H1 (cell line): ENCODE measurements at places on chromosomes 2 and 18. TPM values are rescaled to one million over a fixed set of nuclear protein-coding genes. Genes with fewer than 3 reads are reported as not detected.

- H3K4me1 ChIP-seq: no peaks in the 10 kb centered on the region
- no peaks in the 10 kb centered on the region for H3K27me3 ChIP-seq
- no peak overlapping the region for H3K27ac ChIP-seq
- H3K36me3 ChIP-seq: no peaks in the 10 kb centered on the region
- DNase-seq: no peak
Observed at GRCh38 chr18:65721619-65722018, 29.2 kb upstream of the CDH7 start.

Gene COL4A3
- 0.17 and 0.34 TPM in 2 replicates for total RNA-seq

GRCh38 chr2:191078165-191078867, 64.3 kb upstream of the STAT1 start:
- no peaks in the 10 kb centered on the region for H3K36me3 ChIP-seq
- H3K27ac ChIP-seq: no peak overlapping the region
- no peaks in the 10 kb centered on the region for H3K27me3 ChIP-seq
- no peak overlapping the region for H3K4me3 ChIP-seq
- no peak for DNase-seq
- H3K4me1 ChIP-seq: no peaks in the 10 kb centered on the region

- DNase-seq: no peak
- H3K27ac ChIP-seq: no peak overlapping the region
- H3K4me1 ChIP-seq: no peaks in the 10 kb centered on the region
- H3K27me3 ChIP-seq: no peaks in the 10 kb centered on the region
- no peaks in the 10 kb centered on the region for H3K36me3 ChIP-seq
- H3K4me3 ChIP-seq: no peak overlapping the region
Observed at GRCh38 chr2:76391678-76392077, 681.0 kb upstream of the GCFC2 start.

Gene DUSP11
- total RNA-seq: 17.8 and 19.1 TPM in 2 replicates

GRCh38 chr2:63651356-63651755, 62.6 kb downstream of the MDH1 start:
- H3K27ac ChIP-seq: no peak overlapping the region
- H3K4me3 ChIP-seq: no peak overlapping the region
- H3K36me3 ChIP-seq: no peaks in the 10 kb centered on the region
- H3K27me3 ChIP-seq: no peaks in the 10 kb centered on the region
- no peaks in the 10 kb centered on the region for H3K4me1 ChIP-seq

Gene PJVK
- 2.3 and 2.4 TPM in 2 replicates for total RNA-seq
